ENCODE measurements at places on chromosomes 7 and 10.

DNA sequence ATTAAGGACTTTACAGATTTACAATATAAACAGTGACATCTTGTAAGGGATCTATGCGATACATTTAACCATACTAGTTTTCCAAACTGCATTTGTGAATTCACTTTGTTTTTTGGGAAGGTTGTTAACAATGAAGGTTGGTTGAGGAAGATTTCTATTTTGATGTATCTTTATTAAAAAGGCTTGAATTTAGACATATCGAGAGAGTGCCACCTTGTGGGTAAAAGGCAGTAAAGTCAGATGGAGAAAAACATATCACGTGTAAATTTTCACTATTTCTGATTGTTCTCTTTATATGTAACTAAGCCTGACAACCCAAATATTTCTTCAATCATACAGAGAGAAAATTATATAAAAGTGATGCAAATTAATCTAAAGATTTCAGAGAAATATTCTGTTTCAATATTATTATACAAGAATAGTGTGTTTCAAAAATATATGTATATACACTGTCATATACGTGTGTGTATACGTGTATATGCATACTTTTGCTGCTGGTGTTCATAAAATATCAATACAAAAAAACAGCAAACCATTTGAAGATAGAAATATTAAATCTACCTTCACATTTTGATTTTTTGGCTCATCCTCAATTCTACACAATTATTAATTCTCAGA is 988.6 kb downstream of the SORCS1 start:
- DNase-seq: no peak

DNA sequence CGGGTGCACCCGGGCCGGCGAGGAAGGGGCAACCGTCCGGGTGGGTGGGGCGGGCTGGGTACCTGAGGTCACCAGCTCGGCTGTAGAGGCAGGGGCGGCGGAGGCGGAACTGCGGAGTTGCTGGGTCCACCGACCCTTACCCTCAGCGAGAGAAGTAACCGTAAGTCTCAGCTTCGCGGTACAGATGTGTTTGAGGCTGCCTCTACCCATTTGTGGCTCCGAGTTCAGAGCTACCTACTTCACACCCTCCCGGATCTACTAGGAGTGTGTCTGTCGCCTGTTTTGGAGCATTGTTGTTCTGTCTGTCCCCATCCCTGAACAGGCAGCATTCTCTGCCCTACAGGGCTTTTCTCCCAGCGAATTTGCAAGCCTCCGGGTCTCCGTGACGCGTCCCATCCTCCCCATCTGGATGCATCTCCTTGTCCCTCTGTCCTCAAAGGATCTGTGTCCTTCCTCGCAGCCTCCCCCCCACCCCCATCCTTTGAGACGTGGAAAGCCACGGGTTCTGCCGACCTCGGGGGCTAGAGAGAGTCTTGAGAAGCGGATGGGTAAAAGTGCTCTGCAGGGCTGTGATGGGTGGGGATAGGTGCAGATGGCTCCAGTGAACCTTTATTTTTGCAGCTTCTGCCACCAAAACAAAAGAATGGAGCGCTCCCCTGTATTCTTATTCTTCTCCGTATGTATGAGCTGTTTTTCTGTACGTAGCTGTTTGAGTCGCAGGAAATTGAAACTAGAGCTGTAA is 757 bp downstream of the ANKIB1 start:
- DNase-seq: peak; percentile 39

DNA sequence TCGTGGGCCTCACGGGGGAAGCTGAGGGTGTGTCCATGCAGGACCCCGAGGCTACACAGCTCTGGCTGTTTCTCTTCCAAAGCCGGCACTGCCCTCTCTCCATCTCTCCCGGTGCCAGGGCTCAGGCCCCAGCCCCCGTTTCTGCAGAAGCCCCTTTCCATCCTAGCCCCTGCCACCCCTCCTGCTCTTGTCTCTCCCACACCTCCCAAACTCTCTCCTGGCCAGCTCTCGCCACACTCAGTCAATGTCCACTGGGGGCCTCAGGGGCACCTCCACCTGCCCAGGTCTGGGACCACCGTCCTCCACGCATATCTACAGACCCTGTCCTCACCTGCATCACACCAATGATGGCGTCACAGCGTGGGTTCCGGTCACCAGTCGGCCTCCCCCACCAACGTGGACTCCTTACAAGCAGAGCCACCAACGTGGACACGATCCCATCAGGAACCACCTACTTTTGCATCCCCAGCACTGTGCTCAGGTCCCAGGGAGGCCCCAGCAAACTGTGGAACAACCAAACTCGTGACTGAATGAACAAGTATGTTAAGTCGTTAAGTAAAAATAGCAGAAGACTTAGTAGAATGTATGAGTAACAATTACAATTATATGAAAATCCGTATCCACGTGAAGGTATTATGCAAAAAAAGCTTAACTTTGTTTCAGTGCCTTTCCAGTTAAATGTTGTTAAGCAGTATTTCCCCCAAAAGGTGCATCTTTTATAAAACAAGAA is 38.4 kb downstream of the DIP2C start:
- no peak for DNase-seq

GRCh38 chr10:124641282-124642087 is 102.7 kb downstream of the FAM53B start:
- no peak for DNase-seq

GRCh38 chr7:150479023-150479716 is 28.7 kb downstream of the GIMAP8 start:
- DNase-seq: peak; percentile 48

DNA sequence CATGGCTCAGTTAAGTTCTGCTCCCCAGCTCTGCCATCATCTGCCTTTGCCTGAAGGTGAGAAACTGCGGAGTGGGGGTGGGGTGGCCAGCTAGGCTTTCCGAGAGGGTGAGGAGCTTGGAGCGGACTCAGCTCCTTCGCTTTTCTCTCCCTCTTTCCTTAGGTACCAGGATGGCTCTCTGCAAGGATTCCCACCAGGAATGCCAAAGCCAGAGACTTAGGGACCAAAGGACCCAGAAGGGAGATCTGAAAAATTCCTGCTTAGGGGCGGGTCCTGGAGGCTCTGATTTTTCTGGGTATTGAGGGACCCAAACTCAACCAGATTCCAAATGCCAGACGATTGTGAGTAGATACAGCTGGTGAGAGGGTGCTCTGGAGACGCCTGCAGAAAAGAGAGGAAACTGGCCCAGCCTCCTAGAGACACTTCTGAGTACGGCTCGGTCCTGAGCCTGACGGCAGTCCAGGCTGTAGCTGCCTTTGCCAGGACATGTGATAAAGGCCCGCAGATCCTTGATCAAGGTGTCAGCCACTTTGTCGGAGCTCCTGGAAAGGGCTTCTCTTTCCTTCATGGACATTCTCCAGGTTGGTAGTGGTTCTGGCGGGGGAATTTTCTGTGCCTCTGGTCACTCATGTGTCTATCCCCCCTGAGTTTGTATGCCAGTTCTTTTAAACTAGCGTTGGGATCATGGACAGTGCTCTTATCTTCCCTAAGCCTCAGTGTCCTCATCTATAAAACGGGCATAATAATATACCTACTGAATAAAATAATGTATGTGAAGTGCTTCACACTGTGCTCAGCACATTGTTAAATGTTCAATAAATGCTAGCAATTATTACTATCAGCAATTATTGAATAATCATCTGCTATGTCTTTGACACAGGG is 42.5 kb upstream of the BTRC start:
- no peak for DNase-seq

- DNase-seq: no peak
These were observed 503.8 kb downstream of the TCERG1L start for GRCh38 chr10:130807721-130808120.

DNA sequence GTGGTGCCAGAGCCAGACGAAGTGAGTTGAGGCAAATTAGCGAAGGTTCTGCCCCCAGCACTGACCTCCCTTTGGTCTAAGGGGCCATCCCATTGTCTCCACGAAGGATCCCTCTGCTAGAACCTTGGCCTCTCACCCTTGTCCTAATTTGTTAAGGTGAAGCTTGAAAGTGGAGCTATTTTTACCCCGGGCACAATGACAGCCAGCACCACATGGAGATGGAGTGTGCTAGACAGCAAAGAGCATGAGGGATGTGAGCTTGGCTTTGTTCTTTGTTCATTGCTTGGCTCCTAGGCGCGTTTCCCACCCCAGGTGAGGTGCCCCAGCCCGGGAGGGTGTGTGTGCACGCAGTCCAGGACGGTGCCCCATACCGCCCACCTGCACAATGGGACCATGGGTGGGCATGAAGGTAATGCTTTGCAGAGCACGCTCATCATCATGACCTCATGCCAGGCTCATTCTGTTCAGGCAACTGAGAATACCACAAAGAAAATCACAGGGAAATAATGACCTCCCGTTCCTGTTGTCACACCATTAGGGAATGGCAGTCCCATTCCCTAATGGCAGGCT is 361.0 kb upstream of the FZD8 start:
- no peak for DNase-seq

GRCh38 chr7:47266799-47267198 is 315.1 kb downstream of the TNS3 start:
- DNase-seq: no peak

DNA sequence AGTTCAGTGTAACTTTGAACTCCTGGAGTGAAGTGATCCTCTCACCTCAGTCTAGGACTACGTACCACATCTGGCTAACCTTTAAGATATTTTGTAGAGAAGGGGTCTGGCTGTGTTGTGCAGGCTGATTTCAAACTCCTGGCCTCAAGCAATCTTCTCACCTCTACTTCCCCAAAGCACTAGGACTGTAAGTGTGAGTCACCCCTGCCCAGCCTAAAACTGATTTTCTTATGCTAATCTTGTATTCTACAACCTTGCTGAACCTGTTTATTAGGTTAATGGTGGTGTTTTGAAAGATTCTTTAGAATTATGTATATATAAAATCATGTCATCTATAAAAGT is 58.0 kb downstream of the LCOR start:
- no peak for DNase-seq

DNA sequence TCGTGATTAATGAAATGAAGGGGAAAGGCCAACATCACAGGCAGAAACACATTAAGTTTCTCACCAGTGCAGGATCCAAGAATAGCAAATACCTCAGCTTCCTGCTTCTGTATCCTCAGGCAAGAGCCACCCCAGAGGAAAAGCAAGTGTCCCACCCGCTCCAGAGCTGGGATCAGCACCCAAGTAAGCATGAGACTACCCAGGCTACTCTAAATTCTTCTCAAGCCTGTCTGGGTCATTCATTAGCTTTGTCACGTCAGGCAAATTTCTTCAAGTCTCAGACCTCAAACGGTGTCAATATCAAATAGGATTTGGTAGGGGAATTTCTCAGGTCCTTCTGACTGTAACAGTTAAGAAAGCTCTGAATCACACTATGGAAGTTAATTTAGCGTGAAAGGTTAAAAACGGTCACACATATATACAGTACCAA is 59.0 kb downstream of the GNA12 start:
- no peak for DNase-seq

- DNase-seq: no peak
These were observed 44.4 kb downstream of the TACC2 start for GRCh38 chr10:122033224-122033926.

DNA sequence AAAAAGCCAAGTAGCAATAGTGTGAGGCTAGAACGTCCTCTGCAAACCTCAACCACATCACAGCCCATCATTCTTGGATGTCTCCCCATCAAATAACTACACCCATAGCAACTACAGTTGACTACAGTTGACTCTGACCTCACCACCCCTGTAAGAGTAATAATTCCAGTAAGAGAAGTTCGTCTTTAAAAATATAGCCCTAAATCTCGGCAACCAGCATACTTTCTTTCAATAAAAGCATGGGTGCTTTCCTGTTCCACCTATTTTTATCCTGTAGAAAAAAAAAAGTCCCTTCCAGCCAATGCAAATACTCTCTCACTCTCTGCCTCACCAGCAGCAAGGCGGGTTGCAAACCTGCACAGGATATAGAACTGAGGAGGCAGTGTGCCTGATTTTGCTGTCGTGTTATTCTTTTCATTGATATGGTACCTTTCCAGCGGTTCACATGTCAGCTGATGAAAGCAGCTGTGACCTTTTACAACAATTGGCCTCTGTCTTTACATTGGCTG is 187.5 kb upstream of the NFE2L3 start:
- DNase-seq: no peak

DNA sequence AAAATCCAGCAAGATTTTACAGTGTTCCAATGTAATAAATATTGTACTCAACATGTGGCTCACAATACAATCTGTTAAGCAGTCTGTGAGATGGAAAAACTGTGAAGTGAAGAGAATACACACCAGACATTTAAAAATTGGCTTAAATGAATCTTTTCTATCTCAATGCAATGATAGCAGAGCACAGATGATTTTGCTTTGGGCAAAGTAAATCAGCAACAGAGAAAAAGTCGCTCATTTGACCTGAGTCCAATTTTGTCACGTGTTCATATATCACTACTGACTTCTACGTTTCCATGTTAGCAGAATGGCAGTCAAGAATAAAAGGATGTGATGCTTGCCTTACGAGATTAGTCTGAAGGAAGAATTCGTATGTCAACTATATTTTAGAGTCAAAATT is 506.7 kb downstream of the POM121L12 start:
- no peak for DNase-seq

DNA sequence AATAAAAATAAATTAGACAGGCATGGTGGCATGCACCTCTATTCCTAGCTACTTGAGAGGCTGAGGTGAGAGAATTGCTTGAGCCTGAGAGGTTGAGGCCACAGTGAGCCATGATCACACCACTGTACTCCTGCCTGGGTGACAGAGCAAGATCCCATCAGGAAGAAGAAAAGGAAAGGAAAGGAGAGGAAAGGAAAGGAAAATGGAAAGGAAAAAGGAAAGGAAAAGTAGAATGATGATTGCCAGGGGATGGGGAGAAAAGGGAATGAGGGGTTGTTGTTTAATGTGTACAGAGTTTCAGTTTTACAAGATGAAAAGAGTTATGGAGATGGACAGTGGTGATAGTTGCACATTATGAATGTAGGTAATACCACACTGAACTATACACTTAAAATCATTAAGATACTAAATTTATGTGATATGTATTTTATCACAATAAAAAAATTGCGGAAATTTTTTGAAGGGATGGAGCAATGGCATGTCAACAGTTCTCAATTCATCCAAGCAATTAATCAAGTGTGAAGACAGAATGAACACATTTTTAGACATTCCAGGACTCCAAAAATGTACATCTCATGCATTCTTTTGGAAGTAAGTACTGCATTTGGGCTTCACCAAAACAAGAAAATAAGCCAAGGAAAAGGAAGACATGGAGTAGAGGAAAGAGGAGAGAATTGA is 44.3 kb downstream of the IL6 start:
- no peak for DNase-seq

DNA sequence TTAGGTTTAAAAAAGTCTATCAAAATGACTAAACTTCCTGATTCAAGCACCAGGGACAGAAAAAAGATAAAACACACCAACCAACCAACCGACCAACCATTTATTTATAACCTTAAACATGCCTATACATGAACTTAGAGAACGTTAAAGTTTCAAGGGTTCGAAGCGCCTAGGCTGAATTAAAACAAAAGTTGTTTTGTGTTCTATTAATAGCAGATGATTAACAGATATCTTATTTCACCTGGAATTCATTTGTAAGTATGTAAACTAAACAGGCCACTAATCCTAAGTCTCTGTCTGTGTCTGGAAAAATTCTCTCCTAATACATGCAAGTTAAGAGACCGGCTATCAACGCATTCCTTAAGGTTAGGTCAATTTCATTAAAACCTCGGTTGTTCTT is 1.4 kb downstream of the BAIAP2L1 start:
- no peak for DNase-seq
